ENCODE measurements at places on chromosomes 6 and 20.

DNA sequence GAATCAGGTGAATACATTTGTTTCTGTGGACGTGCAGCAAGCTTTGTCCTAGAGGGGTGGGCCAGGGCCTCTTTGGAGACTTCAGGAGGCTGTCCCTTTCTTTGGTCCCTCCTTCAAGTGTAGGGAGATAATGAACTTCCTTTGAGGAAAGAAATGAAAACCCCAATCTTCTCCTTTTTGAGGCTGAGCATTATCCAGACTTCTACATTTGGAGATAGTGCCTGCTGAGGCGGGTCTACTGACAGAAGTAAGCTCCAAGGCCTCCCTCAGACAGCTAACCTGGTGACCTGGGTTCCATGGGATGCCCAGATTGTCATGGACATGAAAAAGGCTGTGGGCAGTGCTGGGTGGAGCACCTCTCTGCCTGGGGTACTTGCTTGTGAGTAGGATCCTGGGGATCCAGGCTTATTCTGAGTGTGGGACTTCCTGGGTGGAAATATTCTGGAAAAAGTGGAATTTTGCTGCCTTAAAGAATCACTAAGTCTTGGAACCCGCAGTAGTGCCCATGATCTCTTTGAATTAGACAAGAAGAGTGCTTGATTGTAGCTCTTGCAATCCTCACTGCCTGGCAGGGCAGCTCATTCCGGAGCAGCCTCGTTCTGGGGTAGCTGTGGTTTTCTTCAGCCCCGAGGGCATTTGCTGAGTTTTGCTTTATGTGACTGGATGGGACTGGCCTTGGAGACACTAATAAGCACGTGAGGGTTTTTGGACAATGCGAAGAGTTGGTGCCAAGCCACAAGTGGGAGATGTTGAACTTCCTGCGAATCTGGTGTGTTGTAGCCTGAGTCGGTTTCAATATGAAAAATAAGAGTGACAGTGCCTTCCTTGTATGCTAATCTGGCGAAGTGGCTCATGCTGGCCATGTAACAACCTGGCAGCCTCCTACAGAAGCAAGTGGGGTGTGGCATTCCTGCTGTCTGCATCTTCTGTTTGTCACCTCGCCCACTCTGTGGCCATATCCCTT, 28.1 kb downstream of the SNRNP48 start:
- DNase-seq, result no peak

GRCh38 chr6:9806195-9806594, 608.7 kb downstream of the TFAP2A start:
- no peak for DNase-seq

GRCh38 chr20:34124469-34125249, 12.6 kb upstream of the EIF2S2 start:
- no peak for DNase-seq

DNA sequence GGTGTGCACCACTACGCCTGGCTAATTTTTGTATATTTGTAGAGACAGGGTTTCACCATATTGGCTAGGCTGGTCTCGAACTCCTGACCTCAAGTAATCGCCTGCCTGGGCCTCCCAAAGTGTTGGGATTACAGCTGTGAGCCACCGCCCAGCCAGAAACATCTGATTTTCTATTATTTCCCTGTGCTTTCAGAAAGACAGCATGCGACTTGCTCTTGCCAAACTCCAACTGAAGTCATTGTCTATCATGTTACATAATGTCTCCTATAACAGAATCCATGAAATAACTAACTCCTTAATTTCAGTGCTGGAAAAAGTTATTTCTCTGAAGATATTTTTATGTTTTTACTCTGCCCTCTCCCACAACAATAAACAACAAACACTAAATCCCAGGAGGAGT, 8.5 kb downstream of the RMND1 start:
- DNase-seq, result no peak

DNA sequence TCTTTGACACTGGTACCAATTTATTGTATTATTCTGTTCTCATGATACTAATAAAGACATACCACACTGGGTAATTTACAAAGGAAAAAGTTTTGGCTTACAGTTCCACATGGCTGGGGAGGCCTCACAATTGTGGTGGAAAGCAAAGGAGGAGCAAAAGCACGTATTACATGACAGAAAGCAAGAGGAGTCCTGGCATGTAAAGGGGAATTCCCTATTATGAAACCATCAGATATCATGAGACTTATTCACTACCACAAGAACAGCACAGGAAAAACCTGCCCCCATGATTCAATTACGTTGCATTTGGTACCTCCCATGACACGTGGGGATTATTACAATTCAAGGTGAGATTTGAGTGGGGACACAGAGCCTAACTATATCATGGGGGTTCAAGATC, 43.4 kb downstream of the SLC22A2 start:
- no peak for DNase-seq

- no peak for DNase-seq
Measured at GRCh38 chr6:34645627-34646026, 50.9 kb downstream of the ILRUN start.

GRCh38 chr6:4941782-4942672, 61.8 kb downstream of the RPP40 start:
- DNase-seq, result no peak

GRCh38 chr6:83183082-83183828, 9.8 kb downstream of the PGM3 start:
- no peak for DNase-seq

DNA sequence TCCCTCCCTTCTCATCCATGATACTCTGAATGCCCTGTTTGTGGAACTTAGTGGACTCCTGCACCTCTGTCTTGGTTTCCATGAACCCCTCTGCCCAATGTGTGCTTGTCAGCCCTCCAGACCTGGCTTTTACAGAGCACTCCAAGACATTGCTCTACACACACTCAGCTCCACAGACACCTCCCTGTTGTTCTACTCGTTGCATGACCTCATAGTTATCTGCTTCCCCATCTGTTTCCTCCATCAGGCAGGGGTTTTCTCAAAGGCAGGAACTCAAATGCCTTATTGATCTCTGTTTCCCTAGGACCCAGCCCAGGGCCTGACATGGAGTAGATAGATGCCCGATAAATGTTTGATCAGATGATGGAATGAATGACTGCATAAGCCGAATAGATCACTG, 13.3 kb downstream of the PLCG1 start:
- DNase-seq, result no peak

GRCh38 chr6:43771210-43771857, 1.3 kb downstream of the VEGFA start:
- no peak for DNase-seq

DNA sequence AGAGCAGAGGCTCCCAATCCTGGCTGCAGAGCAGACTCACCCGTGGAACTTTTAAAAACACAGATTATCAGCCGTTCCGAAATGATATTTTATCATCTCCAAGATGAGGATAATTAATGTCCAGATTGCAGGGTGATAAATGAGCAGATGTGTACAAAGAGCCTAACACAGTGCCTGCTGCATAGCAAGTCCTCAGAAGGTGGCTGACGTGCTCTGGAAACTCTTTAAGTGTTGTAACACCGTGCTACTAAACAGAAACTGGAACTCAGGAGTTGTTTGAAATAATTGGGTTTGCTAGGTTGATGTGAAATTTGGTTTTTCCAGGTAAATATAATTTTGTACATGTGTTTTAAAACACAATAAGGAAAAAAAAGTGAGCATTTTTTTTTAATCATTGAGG, 118.0 kb downstream of the ARMC2 start:
- no peak for DNase-seq

DNA sequence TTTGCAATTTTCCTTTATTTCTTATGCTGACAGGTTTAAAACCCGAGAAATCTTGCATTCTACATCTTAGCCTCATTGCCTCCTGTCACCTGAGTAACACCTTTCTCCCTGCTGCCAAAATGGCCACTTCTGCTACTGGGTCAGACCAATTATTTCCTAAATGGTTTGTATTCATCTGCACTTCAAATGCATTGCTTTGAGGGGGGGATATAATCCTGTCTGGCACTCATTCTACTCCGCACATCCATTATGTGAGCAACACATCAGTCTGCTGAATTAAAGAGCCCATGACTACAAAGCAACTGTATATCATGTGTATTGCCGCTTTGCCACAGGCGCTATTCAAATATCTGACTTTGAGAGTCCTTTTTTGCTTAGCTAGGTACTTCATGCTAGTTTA, 141.6 kb upstream of the TSHZ2 start:
- peak; percentile 27 for DNase-seq

DNA sequence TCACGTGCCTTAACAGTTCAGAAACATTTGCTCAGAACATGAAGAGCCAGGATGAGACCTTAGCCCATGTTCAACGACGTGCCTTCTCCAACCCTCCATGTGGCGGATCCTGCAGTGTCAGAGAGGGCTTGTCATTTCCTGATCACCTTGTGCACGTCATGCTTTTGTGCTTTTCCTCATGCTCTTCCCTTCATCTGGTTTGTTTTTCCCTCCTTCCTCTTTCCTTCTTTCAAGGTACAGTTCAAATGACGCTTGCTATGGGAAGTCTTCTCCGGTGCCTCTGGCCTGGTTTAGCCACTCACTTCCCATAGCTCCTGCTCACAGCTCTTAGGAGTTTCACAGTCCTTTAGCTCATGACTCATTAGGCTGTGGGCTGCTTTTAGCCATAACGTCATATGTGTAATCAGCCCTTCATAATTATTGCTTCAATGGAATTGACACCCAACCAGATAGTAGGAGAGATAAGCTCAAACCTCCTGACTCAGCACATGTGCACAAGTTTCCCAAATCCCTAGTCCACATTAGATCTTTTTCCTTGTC, 102.7 kb upstream of the CNKSR3 start:
- no peak for DNase-seq

DNA sequence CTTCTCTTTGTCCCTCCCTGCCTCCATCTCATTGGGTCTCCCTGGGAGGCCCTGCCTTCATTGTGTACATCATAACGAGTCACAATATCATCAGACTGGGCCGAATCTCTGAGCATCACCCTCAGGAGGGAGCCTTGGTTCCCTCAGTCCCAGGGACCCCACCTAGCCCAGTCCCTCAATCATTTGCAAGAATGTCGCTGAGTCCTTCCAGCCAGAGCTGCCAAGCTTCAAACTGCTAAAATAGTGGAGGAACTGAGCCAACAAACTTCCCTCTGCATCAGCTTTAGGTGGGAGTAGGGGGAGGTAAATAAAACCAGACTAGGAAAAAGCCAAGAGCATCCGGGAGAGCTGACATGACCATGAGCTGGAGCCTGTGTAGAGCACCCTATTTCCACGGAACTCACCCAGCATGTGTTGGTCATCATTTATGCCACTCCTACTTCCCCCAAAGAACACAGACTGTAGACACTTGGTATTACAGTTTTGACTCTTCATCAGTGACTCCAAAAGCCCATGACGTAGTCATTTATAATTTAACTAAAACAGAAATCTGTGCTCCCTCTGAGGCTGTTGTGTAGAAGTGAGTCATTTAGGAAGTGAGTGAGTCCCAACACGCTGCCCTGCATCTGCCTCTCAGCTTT, 28.8 kb upstream of the IL17A start:
- DNase-seq, result no peak

GRCh38 chr6:11748591-11749210, 29.9 kb downstream of the ADTRP start:
- DNase-seq, result no peak

DNA sequence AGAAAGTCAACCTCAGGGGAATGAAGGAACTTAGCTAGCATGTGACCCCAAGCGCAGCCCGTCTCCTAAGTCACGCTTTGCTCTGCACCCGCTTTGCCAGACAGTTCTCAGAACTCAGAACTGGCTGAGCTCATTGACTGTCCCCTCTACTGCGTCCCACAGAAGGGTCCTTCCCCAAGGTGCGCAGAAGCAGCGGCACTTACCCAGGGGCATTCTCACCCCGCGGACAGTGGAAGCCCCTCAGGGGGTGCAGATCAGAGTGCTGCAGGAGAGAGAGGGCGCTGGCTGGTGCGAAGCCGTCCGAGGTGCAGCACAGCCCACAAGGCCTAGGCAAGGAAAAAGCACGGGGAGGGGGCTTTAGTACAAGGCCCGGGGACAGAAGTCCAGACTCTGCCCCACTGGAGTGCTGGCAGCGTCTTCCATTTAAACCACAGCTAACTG, 807 bp downstream of the SNHG17 start:
- DNase-seq, result no peak

GRCh38 chr6:152323376-152323775, 313.8 kb downstream of the SYNE1 start:
- no peak for DNase-seq

- DNase-seq, result peak; percentile 85
Measured at GRCh38 chr6:170454512-170455285, 98.4 kb downstream of the PSMB1 start.

- no peak for DNase-seq
Measured at GRCh38 chr6:147874322-147874721, 365.8 kb downstream of the SAMD5 start.

GRCh38 chr6:159983641-159984080, 14.8 kb downstream of the IGF2R start:
- DNase-seq, result no peak

DNA sequence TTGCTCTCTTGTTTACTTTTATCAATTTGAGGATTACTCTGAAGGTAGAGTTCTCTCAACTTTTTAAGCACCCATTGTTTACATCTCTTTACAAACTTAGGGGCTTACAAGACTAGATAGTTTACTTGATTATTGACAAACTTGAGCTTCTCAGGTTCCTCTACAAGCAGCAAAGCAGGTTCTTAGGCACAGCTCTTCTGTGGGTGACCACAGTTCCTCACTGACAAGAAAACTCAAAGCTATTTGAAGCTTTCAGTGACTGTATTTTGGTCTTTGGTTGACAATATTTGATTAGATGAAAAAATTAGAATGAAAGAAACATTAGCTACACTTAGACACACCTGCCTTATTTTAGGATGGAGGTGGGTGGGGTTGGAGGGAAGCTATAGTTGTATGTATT, 327.3 kb upstream of the RUNX2 start:
- DNase-seq, result no peak

DNA sequence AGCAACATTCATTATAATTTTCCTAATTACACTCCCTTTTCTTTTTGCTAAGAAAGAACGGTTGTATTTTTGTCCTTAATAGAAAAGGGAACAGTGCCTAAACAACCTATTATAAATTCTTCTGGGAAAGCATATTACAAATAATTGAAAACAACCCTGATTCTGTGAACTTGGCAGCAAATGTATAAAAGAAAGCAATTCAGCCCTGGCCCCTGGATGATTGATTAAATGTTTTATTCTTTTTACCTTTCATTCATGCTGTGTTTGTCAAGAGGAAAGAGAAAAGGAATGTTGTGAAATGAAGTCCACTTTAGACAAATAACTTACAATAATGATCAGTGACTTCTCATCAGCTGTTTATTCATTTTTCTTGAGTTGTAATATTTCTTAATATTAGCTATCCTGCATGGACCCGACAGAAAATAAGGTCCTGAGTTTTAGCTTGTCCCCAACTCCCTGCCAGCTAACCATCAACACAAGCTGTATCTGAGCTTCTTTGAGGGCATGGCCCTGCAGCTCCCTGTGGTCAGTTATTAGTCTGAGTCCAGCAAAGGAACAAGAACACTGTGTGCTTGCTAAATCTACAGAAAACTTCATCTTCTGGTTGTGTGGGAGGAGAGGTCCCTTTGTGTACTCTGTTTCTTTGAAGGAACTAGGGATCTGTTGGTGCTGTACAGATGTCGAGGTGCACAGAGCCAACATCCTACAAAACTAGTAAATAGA, 248.2 kb downstream of the LAMA2 start:
- DNase-seq, result no peak

GRCh38 chr6:13253272-13253671, 75.1 kb downstream of the TBC1D7 start:
- no peak for DNase-seq

GRCh38 chr6:115618256-115618655, 442.4 kb downstream of the FRK start:
- DNase-seq, result no peak
